ENCODE measurements at places on chromosomes 13 and 19. TPM values are rescaled to one million over a fixed set of nuclear protein-coding genes. Genes with fewer than 3 reads are reported as not detected.

The CGB8 gene
- total RNA-seq: not detected

The ZNF527 gene
- 4.3 TPM for total RNA-seq

The ACP7 gene
- not detected for total RNA-seq

The FXYD3 gene
- total RNA-seq: 207 TPM

The METTL21C gene
- total RNA-seq: not detected

The PRTN3 gene
- 0.58 TPM for total RNA-seq

The DCLK1 gene
- 19.5 TPM for total RNA-seq

The SIGLEC10 gene
- 119 TPM for total RNA-seq

The ZNF493 gene
- total RNA-seq: 18.7 TPM

The TEX101 gene
- not detected for total RNA-seq

The CRX gene
- total RNA-seq: not detected

The GGACT gene
- total RNA-seq: 4.3 TPM

The RTBDN gene
- total RNA-seq: not detected

The PABPC3 gene
- total RNA-seq: 0.17 TPM

Measured in left lung (tissue), 14 donors.